ENCODE measurements at places on chromosomes 13 and 19.

- DNase-seq: no peak
Measured at GRCh38 chr13:66560991-66561390, 669.1 kb downstream of the PCDH9 start.

GRCh38 chr13:109331011-109331433, 455.4 kb downstream of the IRS2 start:
- DNase-seq: no peak

DNA sequence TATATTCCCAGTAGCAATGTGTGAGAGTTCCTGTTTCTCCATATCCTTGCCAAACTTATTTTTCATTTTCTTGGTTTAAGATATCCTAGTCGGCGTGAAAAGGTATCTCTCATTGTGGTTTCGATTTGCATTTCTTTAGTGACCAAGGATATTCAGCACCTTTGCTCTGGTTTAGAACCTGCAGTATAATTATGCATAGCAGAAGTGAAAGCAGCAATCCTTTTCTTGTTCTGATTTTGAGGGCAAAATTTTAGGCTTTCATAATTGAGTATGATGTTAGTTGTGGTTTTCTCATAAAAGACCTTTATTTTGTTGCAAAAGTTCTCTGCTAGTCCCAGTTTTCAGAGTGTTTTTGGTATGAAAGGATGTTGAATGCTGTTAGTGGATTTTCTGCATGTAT, 491.0 kb downstream of the FGF9 start:
- DNase-seq: no peak

DNA sequence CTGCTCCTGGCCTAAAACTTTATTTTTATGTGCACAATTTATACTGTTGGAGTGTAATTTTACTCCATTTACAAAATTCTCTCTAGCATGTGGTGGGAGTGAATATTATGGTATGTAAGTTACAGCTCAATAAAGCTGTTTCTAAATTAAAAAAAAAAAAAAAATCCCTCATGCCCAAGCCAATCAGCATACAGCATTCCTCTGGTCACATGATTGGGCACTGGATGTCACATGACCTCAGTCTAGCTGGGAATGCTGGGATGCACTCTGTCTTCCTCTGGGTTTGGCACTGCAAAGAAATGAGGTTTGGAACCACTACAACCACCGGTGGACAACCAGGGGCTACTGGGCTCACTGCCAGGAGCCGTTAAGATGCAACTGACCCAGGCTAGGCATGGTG, 67.6 kb downstream of the ZNF557 start:
- DNase-seq: no peak

DNA sequence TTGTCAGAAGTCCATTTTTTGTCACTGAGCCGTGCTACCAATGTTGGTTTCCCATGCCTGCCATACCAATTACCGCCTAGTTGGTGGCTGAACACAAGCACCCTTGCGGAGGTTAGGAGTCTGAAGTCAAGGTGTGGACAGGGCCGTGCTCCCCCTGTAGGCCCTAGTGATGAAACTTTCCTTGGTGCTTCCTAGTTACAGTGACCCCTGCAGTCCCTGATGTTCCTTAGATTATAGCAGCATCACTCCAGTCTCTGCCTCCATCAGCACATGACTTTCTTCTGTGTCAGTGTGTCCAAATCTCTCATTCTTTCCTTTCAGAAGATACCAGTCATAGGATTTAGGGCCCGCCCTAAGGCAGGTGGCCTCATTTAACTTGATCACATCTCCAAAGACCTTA, 99.0 kb downstream of the MYO16 start:
- no peak for DNase-seq

- no peak for DNase-seq
Measured at GRCh38 chr13:49563516-49563915, 21.8 kb downstream of the RCBTB1 start.

DNA sequence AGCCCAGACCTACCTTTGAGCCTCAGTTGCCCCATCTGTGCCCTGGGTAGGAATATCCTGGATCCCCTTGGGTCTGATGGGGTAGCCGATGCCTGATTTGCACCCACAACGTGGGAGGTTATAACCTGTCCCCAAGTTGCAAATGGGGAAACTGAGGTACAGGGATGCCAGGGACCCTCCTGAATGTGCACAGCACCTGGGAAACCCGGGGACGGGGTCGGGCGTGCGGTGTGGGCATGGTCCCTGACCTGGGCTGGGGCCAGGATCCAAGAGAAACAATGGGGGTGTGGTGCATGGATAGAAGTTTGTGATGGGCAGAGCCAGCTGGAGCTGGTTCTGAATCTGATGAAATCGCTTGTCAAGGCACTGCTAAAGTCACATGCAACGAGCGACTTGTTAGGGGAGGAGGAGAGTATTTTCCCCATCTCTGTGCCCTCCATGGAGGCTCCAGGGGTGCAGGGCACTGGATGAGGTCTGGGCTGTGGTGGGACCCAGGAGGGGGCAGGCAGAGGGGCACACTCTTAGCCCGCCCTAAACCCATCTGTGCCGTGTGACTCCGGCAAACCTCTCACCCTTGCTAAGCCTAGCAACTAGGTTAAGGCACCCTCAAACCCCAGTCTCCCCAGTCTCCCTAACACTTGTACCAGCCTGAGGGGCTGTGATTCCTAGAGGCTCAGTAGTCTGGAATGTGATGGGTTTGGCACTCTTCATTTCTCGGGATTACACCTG, 749 bp downstream of the GDF15 start:
- no peak for DNase-seq

GRCh38 chr13:109220631-109221030, 565.8 kb downstream of the IRS2 start:
- DNase-seq: no peak

GRCh38 chr13:60435762-60436374, 38.8 kb downstream of the TDRD3 start:
- no peak for DNase-seq

GRCh38 chr19:18292462-18292809, 11.0 kb upstream of the JUND start:
- DNase-seq: no peak

GRCh38 chr19:48844472-48844871, 8.2 kb upstream of the HSD17B14 start:
- DNase-seq: no peak

DNA sequence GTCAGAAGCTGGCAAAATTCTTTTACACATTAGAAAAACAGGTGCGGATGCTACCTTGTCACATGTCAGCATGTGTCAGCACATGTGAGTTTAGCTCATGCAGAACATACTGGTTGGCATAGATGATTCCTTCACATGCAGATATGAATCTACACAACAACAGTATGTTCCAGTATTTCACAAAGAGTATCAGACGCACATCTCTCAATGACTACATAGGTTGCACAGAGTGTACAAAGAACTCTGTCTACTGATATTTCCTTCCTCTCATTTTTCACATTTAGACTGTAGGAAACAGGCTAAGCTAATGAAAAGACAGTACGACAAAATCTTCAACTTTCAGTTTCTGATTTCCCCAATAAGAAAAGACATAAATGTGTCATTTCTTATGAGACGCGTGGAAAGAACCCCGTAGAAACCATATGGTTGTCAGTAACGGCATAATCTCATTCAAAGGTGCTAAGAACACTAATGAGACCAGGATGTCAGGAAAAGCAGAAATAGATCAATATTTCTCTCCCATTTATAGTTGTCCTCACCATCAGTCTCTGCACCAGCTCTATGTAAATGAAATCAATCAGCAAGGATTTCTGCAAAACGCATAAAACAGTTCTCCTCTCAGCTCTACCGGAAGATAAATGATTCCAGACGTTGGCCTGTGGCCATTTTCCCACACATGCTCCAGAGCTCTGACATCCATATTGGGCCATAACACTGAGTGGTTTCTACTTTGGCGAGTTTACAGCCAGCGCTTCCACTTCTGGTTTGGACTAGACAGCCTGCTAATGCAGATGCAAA, 81.2 kb downstream of the STARD13 start:
- DNase-seq: no peak

DNA sequence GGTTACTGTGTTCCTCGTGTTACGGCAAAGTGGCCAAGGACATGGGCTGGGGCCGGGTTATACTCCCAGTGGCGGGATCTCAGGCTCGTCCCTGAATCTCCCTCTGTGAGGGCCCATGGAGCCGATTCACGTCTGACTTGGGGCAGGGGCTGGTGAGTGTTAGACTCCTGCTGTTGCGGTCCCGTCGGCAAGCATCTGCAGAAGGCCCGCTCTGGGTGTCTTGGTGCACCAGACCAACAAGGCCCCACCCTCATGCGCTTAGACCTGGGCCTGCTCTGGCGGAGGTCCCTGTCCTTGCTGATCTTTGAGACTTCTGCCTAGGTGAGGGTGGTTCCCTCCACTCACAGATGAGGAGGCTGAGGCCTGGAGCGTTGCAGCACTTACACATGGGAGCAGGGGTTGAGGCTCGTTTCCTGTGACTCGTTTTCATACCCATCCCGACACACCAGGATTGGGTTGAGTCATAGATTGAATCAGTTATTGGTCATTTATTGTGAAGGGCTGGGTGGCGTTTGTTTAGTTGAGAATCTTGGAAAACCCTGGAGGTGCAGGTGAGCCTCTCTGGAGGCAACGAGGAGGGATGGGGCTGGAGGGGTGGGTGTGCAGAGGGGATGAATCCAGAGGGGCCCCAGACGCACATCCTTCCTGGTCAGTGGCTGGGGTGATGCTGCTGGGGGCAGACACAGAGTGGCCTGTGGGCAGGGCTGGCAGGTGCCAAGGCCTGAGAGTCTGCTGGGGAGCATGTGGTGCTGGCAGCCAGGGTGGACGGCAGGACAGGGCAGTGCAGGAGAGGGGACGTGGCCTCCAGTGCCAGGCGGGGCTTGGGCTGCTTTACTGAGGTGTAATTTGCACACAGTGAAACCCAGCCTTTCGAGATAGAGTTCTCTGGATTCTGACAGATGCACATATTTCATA, 4.6 kb downstream of the EPN1 start:
- no peak for DNase-seq

- no peak for DNase-seq
Measured at GRCh38 chr13:99308471-99309087, 1.4 kb upstream of the GPR183 start.

- DNase-seq: no peak
Measured at GRCh38 chr19:54136086-54136863, 1.3 kb upstream of the CNOT3 start.
